ENCODE measurements at places on chromosomes 1 and 21.

DNA sequence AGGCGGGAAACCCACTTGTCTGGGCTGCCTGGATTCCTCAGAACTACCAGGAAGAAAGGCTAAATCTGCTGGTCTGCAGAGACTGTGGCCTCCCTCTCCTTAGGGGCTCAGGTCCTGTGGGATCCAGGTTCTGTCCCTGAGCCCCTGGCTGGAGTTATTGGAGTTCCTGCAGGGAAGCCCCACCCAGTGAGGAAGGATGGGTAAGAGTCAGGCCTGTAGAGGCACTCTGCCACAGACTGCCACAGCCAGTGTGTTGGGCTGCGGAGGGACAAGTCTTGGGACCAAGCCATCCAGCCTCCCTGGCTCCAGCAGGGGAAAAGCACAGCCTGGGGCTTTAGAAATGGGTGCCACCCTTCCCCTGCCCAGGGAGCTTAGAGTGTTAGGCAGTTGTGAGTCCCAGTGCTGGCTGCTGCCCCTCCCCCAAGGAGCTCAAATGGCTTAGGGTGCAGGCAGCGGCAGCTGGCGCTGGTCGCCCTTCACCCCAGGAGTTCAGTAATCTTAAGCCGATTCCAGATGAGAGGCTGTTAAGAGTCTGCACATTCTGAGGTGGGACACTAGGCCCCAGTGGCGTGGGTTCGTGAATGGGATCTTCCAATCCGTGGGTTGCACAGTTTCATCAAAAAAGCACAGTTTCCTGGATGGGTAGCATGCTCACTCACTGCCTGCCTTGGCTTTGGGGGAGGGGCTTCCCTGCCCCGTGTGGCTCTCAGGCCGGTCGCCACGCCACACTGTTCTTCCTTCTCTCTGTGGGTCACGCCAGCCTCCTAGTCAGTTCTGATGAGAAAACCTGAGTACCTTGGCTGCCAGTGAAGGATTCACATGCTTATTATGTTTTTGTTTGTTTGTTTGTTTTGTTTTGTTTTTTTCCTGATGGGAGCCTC lies 57.6 kb upstream of the FMO3 start:
- no peak for DNase-seq

DNA sequence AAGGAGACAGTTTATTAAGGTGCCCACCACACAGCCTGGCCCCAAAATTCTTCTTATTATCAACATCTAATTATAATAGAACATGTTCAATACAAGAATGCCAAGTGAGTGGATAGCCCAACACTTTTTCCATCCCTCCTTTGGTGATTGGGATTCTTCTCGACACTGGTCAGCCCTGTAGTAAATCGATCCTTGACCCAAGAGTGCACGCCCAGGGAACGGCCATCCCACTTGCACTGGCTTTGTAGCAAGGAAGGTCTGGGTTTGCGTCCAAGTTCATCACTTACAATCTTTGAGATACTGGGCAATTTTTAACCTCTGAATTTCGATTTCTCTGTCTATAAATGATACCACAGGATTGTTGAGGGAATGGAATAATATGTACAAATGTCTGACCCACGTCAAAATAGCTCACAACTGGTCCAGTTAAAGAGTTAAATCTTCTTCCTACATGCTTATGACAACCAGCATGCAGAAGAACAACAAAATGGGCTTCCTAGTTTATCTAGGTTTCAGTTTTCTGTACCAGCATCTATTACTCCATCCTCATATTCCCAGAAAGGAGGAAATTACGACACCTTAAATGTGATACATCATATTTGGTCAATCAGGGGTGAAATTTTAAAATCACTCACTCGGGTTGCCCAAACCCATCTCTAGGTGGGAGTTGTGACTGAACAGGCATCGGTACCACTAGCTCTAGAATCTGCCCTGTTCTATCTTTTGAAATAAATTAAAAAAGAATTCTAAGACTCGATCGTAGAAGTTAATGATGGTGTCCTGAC lies 161.8 kb downstream of the CLIC6 start:
- no peak for DNase-seq

- no peak for DNase-seq
These were observed 48.1 kb downstream of the ELAPOR1 start for GRCh38 chr1:109161858-109162606.

DNA sequence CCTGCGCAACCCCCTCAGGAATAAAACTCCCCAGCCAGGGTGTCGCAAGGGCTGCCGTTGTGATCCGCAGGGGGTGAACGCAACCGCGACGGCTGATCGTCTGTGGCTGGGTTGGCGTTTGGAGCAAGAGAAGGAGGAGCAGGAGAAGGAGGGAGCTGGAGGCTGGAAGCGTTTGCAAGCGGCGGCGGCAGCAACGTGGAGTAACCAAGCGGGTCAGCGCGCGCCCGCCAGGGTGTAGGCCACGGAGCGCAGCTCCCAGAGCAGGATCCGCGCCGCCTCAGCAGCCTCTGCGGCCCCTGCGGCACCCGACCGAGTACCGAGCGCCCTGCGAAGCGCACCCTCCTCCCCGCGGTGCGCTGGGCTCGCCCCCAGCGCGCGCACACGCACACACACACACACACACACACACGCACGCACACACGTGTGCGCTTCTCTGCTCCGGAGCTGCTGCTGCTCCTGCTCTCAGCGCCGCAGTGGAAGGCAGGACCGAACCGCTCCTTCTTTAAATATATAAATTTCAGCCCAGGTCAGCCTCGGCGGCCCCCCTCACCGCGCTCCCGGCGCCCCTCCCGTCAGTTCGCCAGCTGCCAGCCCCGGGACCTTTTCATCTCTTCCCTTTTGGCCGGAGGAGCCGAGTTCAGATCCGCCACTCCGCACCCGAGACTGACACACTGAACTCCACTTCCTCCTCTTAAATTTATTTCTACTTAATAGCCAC lies 696 bp downstream of the TGFB2 start:
- DNase-seq: no peak

- no peak for DNase-seq
These were observed 31.5 kb downstream of the COL18A1 start for GRCh38 chr21:45436351-45437065.

GRCh38 chr21:39673736-39674135 lies 61.0 kb downstream of the B3GALT5 start:
- no peak for DNase-seq

Measured in NCI-H2081 treated with DMSO at 0.1 percent for 48 hours (cell line).